ENCODE measurements at places on chromosomes 4 and X.
A peak's percentile ranks its signal among the peaks of the same experiment; 100 is the strongest.

DNA sequence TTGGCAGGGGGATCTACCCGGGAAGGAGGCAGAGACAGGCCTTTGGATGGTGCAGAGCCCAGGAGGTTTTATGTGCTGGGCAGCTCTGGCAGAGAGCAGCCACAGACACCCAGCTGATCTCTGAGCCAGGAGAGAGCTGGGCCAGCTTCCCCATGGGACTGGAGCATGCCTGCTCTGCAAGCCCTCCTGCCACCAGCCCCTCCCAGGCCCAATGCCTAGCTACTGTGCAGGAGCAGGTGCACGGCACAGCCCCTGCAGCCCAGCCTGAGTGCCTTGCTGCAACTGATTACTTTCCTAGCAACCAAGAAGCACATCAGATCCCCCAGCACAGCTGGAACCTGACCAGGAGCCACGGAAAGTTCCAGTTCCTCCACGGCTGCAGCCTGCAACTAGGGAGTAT is 57.8 kb upstream of the BEND2 start:
- DNase-seq: no peak

GRCh38 chr4:112251019-112251643 is 19.5 kb downstream of the AP1AR start:
- DNase-seq: no peak

- DNase-seq: no peak
These were observed 150.0 kb downstream of the MAML3 start for GRCh38 chr4:140003876-140004548.

- DNase-seq: peak; percentile 5
These were observed 143.6 kb downstream of the SLIT2 start for GRCh38 chr4:20395160-20395773.

GRCh38 chr4:123616951-123617461 is 220.4 kb downstream of the SPRY1 start:
- DNase-seq: peak; percentile 75

DNA sequence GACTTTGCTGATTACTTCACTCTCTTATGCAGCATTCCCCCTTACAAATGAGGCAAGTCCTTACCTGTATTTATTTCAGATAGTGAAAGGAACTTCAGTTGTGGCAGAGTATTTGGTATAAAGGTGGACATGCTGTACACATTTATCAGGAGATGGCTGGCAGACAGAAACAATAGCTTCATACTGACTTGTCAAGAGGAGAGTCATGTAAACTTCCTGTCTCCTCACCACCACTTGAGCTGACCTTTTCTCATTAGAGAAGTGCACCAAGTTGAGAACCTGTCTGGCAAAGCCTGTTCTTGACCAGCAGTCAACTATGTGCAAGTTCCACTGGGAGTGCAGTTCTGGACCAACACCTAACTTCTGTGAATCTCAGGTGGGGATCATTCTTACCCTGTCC is 80.8 kb downstream of the LARP1B start:
- no peak for DNase-seq

GRCh38 chr4:55996646-55997045 is 47.9 kb downstream of the CEP135 start:
- no peak for DNase-seq

DNA sequence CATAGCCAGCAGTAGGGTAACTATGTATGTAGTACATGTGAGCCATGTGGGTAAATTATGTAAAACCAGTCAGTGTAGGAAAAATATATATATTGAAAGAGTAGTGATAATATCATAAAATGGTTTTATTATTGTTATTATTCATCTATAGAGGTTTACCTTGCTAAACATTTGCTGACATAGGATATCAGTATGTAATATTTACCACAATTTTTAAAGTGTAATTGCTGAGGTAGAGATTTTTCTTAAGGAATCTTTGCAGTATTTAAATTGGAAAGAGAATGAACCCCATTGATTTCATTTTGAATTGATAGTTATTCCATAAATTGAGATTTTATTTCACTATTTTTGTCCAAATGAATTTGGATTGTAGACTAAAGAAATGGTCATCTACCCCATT is 27.1 kb downstream of the SLAIN2 start:
- no peak for DNase-seq

DNA sequence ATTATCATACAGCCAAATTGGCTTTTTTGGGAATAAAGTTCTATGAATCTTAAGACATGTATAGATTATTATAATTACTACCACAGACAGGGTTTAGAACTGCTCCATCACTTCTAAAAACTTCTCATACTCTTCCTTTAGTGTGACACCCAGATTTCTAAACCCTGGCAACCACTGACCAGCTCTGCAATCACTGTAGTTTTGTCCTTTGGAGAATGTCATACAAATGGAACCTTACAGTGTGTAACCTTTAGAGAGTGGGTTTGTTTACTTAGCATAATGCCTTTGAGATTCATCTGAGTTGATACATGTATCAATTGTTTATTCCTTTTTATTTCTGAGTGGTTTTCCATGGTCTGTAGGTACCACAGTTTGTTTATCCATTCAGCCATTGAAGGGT is 95.0 kb downstream of the TMEM164 start:
- DNase-seq: no peak

DNA sequence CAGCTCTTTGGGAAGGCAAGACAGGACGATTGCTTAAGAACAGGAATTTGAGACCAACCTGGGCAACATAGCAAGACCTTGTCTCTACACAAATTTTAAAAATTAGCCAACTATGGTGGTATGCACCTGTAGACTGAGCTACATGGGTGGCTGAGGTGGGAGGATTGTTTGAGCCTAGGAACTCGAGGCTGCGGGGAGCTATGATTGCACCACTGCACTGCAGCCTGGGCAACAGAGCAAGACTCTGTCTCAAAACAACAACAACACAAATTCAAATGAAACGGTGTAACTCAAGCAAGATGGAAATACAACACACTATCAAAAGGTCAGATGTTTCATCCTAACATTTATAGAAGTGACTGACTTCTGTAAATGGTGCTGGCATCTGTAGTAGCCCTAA is 37.1 kb downstream of the XG start:
- no peak for DNase-seq

DNA sequence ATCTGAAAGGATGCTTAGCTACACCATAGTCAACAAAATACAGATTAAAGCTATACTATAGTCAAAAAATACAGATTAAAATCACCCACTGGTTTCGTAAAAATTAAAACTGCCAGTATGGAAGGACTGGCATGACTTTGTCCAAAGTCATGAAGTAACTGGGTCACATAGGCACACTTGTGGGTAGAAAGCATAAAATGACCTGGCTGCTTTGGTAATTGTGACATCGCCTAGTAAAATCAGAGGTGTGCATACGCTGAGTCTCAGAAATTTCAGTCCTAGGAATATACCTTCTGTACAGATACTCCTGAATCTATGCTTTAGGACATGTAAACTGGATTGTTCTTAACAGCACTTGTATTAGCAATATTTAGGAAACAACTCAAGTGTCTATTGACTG is 28.1 kb downstream of the CLNK start:
- DNase-seq: no peak

- DNase-seq: no peak
These were observed 559.1 kb downstream of the FSTL5 start for GRCh38 chr4:161604516-161605300.
